CD4-positive, alpha-beta T cell treated with Interleukin-2 at 100 ng/mL for 4 hours (primary cell): ENCODE measurements at places on chromosomes 6 and 20.
A peak's percentile ranks its signal among the peaks of the same experiment; 100 is the strongest.

- no peak for DNase-seq
Measured at GRCh38 chr20:8918145-8918544, 150.7 kb upstream of the PLCB4 start.

DNA sequence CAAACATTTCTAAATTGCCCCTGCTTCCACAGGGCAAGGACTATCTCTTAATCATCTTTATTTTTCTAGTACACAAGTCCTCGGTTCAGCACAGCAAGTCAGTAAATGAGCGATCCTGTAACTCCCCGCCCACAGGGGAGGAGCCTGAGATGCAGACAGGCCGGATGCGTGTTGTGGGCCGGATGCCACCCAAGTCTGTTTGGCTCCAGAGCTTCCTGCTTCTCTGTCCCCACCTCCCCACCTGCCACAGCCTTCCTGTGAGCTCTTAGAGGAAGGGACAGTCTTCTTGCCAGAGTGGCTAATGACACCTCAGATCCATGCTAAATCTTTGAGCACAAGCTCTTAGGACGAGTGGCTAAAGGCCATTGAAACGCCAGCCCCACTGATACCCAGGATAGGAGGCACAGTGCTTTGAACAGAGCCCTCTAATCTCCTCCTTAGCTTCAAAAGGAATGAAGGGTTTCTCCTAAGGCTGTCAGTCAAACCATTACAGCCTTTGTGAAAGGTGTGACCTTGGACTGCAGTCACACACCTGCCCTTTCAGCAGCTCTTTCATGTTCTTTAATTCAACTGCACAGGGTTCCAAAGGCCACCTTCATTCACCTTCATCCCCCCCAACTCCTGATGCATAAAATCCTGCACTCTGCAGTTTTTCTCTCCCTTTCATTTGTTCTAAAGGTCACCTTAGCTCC, 264.3 kb downstream of the TFAP2C start:
- no peak for DNase-seq

DNA sequence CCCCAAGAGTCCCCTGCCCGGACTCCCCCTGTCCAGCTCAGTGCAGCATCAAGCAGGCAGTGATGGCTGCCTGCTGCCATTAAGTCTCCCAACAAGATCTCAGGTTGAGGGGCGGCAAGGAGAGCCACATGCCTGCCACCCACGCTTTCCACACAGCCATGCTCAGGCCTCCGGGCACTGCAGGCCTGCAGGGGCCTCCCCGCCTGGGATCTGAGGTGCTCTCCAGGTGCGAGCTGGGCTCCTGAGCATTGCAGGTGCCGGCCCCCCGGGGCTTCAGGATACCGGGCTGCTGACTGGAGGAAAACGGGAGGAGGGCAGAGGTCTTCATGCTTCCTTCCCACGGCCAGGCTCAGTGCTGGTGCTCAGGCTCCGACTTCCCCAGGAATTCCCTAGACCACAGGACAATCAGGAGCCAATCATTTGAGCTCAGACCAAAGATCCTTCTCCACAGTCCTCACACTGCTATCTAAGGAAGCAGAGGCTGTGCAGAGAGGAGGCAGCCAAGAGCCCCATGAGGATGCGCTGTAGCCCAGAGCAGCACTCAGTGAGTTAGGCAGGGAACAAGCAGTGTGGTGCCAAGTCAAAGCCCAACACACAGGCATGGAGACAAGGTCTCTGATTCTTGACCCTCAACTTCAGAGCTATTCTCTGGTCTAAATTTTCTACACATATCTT, 52.7 kb downstream of the PYGB start:
- no peak for DNase-seq

- DNase-seq = peak; percentile 62
Measured at GRCh38 chr20:48761023-48761785, 66.6 kb downstream of the PREX1 start.

DNA sequence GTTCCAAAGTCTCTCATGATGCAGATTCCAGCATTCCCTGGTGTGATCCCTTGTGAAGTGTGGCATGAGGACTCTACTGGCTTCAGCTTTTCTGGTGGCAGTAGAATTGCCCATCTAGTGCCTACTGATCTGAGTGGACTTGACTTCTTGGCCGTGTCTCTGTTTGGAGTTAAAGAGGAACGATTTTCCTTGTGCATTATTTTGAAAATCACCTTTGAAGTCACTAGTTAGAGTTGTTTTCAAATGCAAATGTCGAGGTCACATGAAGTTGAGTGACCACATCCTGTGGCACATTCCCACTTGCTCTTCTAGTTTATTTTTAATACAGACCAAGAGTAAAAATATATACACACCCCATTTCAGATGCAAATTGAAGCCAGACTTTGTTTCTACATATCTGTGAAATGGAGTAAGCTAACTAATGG, 270.7 kb upstream of the TAB2 start:
- no peak for DNase-seq

GRCh38 chr6:137313928-137314855, 95.0 kb upstream of the IFNGR1 start:
- DNase-seq = peak; percentile 67

GRCh38 chr6:41373919-41374617, 38.7 kb downstream of the NCR2 start:
- no peak for DNase-seq

GRCh38 chr6:144659202-144660182, 374.4 kb downstream of the UTRN start:
- no peak for DNase-seq

- DNase-seq = no peak
Measured at GRCh38 chr20:20463933-20464374, 96.0 kb downstream of the INSM1 start.

- no peak for DNase-seq
Measured at GRCh38 chr6:151216804-151217203, 23.0 kb upstream of the AKAP12 start.

DNA sequence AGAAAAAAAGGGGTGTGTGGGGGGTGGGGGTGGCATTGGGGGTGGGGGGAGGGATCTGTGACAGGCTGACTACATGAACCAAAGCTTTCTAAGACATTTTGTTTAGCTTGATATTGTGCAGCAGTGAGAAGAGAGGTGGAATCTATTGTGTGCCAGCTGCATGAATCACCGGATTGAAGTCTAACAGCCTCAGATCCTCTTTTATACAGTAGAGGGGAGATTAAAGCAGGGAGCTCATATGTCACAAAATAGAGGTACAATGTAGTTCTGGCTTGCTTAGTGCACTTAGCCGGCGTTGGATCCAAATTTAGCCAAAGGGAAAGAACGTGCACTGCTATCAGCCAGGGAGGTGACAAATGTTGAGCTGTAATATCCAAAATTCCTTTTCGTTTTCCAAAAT, 404.2 kb upstream of the CITED2 start:
- DNase-seq = no peak

DNA sequence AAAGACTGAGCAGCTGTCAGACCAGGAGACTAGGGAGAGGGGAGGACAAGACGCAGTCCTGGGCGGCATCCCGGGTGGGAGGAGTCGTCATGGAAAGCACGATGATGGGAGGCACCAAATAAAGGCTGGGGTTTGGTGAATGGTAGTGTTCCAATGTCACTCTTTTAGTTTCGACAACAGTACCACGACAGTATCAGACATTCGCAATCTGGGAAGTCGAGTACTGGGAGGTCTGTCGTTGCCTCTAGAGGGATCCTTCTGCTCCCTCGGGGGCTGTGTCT, 32.1 kb downstream of the PSMG4 start:
- no peak for DNase-seq

DNA sequence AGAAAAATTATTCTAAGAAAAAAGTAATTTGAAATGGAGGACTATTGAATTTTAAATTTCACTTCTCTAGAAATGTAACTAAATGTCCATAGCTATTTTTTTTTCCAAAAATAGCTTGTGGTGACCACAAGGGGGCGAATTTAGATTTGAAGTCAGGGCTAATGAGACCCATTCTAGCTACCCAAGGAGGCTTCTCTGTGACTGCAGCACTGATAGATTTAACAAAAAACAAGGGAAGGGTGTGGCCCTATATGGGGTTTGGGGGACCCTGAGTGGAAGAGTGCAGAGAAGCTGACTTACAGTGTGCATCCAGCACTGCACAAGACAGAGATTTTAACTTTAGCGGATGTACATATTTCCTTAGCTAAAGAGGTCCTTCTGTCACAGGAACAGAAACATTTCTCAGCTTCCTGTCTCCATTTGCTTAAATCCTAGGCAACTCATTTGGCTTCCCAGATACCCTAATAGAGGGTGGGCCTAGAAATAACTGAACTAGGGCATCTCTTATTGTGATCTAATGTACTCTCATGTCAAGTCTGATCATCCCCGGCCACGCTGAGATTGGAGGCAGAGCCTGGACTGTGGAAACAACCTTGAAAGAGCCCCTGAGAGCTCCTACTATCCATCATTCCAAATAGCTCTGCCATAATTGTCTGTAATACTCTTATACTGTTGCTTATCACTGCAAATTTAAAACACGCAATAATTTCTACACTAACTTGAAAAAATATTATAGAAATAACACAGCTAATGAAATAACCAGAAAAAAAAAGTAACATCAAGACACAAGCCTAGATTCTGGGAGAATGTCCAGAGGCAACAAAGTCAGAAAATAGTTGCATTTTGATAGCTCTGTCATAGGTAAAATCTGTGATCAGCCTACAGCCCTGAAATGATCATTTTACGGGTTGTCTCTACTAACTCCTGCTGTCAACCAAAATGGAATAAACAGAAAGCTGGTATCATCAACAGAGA, 93.6 kb downstream of the SNAP91 start:
- DNase-seq = no peak

GRCh38 chr6:97508646-97509045, 225.6 kb upstream of the MMS22L start:
- no peak for DNase-seq

- DNase-seq = peak; percentile 64
Measured at GRCh38 chr20:41173161-41173721, 35.9 kb downstream of the PLCG1 start.

GRCh38 chr6:111175109-111175508, 87.8 kb downstream of the SLC16A10 start:
- no peak for DNase-seq

- DNase-seq = no peak
Measured at GRCh38 chr6:149229096-149229495, 88.4 kb upstream of the TAB2 start.

DNA sequence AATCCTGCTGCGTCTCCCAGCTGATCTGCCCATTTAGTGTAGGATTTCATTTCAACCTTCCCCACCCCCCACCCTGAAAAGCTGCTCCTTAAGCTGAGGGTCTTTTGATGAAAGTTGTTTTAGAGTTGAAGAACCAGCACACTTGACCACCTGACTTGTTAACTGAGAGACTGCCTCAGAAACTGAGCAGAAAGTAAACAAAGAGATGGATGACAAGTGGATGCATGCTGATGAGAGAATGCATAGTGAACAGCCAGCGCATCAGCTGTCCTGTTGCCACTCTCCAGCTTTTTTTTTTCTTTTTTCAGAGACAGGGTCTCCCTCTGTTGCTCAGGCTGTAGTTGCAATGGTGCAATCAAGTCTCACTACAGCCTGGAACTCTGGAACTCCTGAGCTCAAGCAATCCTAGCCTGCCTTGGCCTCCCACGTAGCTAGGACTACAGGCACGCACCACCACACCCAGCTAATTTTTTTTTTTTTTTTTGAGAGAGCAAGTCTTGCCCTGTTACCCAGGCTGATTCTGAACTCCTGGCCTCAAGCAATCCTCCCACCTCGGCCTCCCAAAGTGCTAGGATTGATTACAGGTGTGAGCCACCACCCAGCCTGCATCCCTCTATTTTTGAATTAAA, 9.5 kb downstream of the RPL10A start:
- no peak for DNase-seq

GRCh38 chr6:39777218-39777617, 15.0 kb upstream of the DAAM2 start:
- DNase-seq = no peak

GRCh38 chr6:24775520-24776058, 852 bp downstream of the GMNN start:
- DNase-seq = peak; percentile 38

- DNase-seq = peak; percentile 43
Measured at GRCh38 chr20:41133709-41134361, 3.5 kb upstream of the PLCG1 start.

GRCh38 chr6:70180901-70181599, 121.8 kb downstream of the COL9A1 start:
- no peak for DNase-seq

GRCh38 chr6:56902641-56903464, 52.1 kb upstream of the BEND6 start:
- DNase-seq = peak; percentile 36

DNA sequence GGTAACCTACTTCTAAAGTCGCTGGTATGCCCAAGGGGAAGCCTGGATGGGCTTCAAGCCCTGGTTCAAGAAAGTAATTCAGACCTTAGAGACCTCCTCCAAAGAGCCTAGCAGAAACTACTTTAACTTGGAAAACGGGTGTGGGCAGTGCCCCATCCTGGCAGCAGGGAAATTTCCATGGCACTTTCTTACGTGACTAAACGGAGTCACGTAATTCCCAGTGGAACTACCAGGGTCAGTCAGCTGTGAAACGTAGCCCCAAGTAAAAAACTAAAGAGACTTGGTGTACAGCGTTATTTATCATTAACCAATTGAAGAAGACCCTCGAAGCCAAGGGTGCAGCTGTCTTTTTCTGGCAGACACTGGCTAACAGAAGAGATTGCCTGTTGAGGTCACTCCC, 114.0 kb downstream of the RCAN2 start:
- DNase-seq = no peak

GRCh38 chr20:38536310-38536709, 44.7 kb upstream of the ADIG start:
- DNase-seq = no peak

DNA sequence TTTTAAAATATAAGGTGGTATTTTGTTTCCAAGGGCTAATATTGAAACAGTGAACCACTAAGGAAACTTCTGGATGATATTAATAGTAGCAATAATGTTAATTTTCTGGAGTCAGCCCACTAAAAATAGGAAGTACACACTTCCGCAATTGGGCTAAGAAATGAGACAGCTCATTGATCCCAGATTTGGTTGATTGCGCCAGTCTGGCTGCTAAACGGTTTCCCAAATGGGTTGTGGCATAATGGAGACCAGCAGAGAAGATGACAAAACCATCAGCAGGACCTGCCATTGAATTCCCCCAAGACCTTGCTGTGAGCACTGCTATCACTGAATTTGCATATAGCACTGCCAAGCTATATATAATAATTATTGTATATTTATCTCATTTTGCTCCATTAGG, 71.2 kb upstream of the SGK1 start:
- no peak for DNase-seq

- no peak for DNase-seq
Measured at GRCh38 chr6:134888316-134888715, 61.6 kb downstream of the ALDH8A1 start.

GRCh38 chr6:152896923-152897322, 85.9 kb downstream of the FBXO5 start:
- no peak for DNase-seq
